NCI-H1694 treated with DMSO at 0.1 percent for 48 hours (cell line): ENCODE measurements at places on chromosomes 3 and 15.

DNA sequence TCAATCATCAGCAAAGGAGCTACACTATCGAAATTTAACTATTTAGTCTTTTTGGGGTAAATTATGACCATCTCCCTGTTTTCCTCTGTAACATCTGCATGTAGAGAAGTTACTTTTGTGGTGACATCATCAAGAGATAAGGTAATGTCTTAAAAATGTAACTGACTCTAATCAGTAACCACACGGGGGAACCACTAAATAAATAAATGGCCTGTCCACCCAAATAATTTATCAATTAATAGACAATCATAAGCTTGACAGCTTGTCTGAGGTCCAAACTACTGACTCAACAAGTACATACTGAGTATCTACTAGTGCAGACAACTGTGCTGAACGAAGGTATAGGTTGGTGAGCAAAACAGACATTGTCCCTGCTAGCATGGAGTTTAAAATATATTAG, 219.3 kb downstream of the SLC9A9 start:
- DNase-seq: no peak

GRCh38 chr15:41018534-41018933, 65.3 kb downstream of the CHAC1 start:
- DNase-seq: no peak

DNA sequence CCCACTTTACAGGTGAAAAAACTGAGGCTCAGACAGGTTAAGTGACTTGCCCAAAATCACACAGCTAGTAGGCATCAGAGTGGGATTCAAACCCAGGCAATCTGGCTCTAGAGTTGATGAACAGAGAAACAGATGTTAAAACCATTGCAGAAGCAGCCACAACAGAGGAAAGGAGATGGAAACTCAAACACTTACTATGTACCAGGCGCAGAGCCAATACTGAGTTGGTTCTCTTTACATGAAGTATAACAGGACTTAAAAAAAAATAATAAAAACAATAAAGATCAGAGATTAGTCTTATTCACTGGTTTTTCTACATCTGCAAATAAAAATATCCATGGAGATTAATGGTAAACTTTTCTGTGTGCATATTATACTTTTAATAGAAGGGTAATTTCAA, 84.9 kb upstream of the SPATA12 start:
- peak; percentile 44 for DNase-seq

GRCh38 chr15:76986743-76987142, 8.2 kb upstream of the PSTPIP1 start:
- DNase-seq: no peak

- no peak for DNase-seq
Observed at GRCh38 chr3:55461896-55462295, 25.2 kb downstream of the WNT5A start.

GRCh38 chr3:44069276-44069675, 172.4 kb upstream of the TOPAZ1 start:
- DNase-seq: no peak

- no peak for DNase-seq
Observed at GRCh38 chr3:20798666-20799065, 612.7 kb upstream of the SGO1 start.

- DNase-seq: no peak
Observed at GRCh38 chr3:33425453-33425852, 14.8 kb downstream of the UBP1 start.
